ENCODE measurements at places on chromosomes 5 and 9.

DNA sequence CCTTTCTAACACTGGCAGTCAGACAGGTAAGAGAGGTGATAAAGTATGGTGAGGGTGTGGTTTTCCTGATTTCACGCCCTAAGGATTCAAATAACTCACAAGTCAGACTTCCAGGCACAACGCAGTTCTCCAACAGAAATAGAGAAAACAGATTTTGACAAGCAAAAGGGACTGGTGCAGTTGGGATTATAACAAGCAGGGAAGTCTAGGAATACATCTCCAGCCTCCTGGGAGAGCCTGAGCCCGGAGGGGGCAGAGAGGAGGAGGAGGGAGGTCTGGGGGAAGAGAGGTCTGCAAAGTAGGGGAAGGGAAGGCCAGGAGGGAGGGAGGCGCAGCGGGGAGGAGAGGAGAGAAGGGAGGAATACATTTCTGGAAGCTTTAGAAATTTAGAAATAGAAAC is 1.6 kb downstream of the CMBL start:
- DNase-seq: no peak

GRCh38 chr5:116989995-116990394 is 415.4 kb upstream of the SEMA6A start:
- no peak for DNase-seq

- DNase-seq: no peak
Observed at GRCh38 chr9:92663951-92664350, 6.0 kb downstream of the IPPK start.

DNA sequence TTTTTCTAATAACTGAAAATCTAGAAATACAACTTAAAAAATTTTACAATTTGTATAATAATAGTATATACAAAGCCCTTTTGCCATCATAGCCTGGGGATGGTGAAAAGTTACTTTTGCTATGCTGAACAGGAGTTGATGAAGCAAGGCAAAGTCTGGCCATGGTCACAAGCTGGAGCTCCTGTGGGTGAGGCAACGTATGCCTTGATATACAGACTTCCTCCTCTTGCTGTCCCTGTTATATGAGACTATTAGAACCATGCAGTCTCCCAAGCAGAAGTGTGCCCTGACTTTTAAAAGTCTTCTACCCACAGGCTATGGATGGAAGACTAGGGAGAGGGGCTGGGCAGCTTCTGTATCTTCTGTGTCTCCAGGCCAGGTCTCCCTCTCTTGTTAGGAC is 15.7 kb downstream of the FAM151B start:
- no peak for DNase-seq

GRCh38 chr5:14429101-14430050 is 152.2 kb upstream of the OTULINL start:
- DNase-seq: no peak

DNA sequence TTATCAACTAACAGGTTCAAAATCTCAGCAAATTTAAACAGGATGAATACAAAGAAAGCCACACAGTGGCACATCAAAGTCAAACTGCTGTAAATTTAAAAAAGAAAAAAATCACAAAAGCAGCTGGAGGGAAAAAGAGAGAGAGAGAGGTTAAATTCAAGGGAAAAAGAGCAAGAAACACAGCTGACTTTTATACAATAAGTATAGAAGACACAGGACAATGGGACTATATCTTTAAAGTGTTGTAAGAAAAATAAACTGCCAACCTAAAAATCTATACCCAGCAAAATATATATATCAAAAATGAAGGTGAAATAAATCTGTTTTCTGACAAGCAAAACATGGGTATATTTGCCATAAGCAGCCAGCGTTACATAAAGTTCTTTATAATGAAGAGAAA is 261.5 kb downstream of the TLE1 start:
- no peak for DNase-seq

- DNase-seq: no peak
Observed at GRCh38 chr9:72333197-72333596, 31.8 kb downstream of the ZFAND5 start.

GRCh38 chr5:15376803-15377202 is 123.2 kb upstream of the FBXL7 start:
- DNase-seq: no peak

DNA sequence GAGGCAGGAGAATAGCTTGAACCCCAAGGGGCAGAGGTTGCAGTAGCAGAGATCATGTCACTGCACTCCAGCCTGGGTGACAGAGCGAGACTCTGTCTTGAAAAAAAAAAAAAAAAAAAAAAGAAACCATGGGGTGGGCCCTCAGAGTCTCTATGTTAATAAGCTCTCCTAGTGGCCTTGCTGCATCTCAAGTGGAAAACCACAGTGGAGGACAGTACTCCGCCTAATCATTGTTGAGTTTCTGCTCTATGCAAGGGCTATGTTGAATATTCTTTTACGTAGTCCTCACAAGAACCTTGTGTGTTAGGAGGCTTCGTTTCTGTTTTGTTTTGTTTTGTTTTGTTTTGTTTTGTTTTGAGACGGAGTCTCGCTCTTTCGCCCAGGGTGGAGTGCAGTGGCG is 48.9 kb downstream of the TJP2 start:
- no peak for DNase-seq

- DNase-seq: no peak
Observed at GRCh38 chr9:72904267-72905093, 48.4 kb downstream of the ALDH1A1 start.

GRCh38 chr5:176697267-176697933 is 50.1 kb downstream of the TSPAN17 start:
- no peak for DNase-seq

DNA sequence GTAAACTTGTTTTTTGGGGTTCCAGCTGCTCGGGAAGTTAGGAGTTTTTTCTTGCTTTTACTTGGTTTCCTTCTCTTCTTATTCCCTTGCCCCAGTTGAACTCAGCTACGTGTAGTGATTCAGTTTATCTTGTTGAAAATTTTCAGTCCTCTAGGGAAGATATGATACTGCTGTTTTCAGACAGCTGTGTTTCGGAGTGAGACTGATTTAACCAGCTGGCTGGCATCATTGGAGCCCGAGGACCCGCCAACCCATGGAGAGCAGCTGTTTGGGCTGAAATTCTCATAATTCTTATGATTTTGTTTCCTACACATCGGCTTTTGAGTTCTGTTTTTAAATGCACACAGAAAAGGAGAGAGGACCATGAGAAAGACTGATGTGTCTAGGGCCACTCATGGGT is 271.5 kb downstream of the NR3C1 start:
- DNase-seq: no peak

GRCh38 chr5:77256406-77256805 is 45.9 kb downstream of the PDE8B start:
- DNase-seq: no peak

- DNase-seq: no peak
Observed at GRCh38 chr9:21322911-21323461, 12.2 kb downstream of the KLHL9 start.

DNA sequence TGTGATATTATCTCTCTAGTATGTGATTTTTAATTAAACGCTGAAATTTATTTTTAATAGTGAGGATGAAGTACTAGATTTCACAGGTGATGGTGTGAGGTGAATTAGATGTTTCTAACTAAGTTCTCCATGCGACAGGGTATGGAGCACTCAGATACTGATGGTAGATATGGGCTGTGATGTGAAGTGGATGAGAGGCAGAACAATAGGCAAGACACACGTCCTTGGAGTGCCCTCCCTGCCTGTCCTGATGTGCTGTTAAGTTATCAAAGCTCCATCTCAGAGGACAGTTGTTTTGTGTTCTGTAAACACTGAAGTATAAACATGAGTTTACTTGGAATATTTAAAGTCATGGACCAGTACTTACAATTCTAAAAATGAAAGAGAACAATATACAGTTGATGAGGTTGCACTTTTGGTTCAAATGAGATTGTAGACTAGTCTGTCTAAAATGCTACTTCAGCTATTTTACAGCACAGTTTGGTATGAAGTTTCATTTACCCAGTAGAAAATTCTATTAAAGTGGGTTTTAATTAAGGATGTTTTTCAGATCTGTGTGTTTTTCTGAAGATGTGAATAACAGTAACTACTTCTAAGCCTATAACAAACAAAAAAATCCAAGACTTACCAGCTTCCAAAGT is 64.2 kb downstream of the C7 start:
- DNase-seq: no peak

GRCh38 chr9:137221506-137222111 is 431 bp downstream of the RNF208 start:
- DNase-seq: no peak

GRCh38 chr9:126421567-126422428 is 95.2 kb downstream of the MVB12B start:
- DNase-seq: no peak

GRCh38 chr5:176500511-176500910 is 36.7 kb downstream of the RNF44 start:
- DNase-seq: no peak

GRCh38 chr9:129456549-129457324 is 164.2 kb downstream of the C9orf50 start:
- DNase-seq: no peak

GRCh38 chr5:62369039-62369438 is 34.7 kb downstream of the DIMT1 start:
- no peak for DNase-seq

- no peak for DNase-seq
Observed at GRCh38 chr5:111582993-111583601, 70.8 kb upstream of the STARD4 start.

DNA sequence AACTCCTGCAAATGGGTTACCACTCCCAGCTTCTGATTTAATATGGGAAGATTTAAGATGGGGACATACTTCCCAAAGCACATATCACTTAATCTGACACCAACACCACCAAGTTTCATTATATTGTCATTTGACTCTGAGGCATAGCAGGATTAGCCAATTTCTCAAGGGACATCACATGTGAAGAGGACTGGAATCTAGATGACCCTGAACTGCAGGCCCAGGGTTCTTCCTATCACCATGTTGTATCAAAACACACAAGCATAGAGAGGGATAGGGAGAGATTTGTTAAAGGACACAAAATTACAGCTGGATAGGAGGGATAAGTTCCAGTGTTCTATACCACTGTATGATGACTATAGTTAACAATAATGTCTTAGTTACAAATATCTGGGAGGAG is 168.3 kb upstream of the PPP2R2B start:
- no peak for DNase-seq

DNA sequence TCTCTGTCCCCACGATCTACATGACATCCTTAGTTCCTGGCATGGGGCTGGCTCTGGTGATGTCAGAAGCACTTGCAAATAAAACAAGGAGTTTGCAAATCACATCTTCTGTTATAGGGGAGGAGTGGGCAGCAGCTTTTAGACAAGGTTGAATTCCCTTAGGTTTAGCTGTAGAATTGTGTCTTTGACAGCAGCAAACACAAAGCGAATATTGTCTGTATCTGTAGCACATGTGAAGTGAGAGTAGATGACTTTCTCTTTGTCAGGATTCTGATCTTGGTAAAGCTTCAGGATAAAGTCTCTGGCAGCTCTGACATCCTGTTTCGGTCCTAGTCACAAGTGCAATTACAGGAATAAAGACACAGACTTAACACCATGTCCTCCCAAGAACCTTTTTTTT is 224.3 kb downstream of the GNA14 start:
- no peak for DNase-seq

DNA sequence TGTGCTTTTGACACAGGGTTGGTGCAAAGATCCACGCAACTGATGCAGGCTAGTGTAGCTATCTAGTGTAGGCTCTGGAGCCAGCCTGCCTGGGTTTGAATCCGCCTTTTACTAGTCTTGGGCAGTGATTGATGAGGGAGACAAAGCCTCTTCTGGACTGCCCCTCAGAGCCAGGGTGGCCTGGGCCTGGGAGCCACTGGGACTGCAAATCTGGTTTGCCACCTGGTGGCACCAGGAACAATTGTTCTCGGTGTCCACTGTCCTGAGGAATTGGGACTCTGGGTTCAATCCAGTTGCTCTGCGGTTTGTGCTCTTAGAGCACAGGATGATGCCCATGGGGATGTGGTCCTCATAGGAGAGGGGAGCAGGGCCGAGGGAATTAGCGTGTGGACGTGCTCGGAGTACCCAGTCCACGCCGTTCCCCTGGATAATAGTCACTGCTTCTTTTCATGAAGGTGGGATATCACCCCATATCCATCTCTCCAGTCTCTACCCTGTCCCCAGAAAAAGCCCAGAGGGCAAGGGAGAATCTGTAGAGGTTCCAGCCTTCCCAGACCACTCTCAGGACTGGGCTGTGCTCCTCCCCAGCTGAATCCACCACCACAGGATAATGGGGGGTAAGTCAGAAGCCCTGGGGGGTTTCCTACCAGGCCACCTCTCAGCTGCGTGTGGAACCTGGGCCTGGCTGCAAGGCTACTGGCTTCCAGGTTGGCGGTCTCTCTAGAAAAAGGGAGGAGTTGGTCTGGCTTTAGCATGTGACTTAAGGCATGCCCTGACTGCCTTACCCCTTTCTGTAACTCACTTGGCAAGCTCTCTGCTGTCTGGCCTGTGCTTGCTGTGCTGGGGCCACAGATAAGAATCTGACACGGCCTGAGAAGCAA is 1.9 kb downstream of the B4GALT7 start:
- no peak for DNase-seq

DNA sequence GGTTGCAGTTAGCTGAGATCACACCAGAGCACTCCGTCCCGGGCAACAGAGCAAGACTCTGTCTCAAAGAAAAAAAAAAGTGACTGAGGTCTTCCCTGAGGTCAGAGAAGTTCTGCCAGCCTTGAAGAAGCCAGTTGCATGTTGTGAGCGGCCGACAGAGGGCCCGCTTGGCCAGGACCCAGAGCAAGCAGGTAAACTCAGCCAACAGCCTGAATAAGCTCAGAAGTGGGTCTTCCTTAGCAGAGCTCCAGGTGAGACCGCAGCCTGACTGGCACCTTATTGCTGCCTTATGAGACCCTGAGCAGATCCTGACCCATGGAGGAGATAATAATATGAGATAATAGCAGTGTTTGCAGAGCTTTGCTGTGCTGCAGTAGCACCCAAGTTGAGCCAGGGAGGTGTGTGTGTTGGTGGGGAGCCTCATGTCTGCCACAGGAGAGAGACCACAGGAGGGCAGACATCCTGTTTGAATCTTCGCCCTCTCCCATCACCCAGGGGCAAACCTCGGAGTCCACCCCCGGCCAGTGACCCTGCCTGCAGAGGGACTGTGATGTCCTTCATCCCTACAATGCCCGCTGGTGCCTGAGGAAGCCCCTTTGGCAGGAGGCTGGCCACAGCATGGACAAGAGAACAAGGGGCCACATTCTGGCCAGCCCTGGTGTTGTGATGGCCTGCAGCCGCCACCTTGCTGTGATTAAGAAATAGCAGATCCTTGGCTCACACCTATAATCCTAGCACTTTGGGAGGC is 10.8 kb upstream of the BARX1 start:
- no peak for DNase-seq

GRCh38 chr9:117343427-117343826 is 71.4 kb downstream of the ASTN2 start:
- DNase-seq: no peak

DNA sequence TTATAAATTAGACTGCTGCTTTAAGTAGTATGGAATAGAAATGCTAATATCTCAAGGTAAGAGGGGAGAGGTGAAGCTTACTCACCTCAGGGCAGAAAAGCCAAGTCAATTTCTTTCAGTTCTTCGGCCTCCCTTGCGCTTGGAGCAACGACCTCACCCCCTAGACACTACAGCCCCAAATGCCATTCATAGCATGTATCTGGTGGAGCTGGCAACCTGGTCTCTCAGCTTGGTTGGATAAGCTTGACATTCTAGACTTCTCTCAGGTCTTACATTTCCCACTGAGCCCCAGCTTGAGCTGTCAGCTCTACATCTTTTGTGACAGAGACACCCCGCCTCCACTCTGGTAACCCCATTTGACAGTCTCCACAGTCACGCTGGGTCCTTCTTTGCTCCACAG is 154.9 kb downstream of the ZNF608 start:
- no peak for DNase-seq

GRCh38 chr9:4844056-4844838 is 51.5 kb downstream of the RCL1 start:
- DNase-seq: no peak

- no peak for DNase-seq
Observed at GRCh38 chr9:36961051-36961450, 73.0 kb downstream of the PAX5 start.
